ENCODE measurements at places on chromosomes 2 and 18. TPM values are rescaled to one million over a fixed set of nuclear protein-coding genes. Genes with fewer than 3 reads are reported as not detected.

GRCh38 chr18:61435064-61435652 lies 101.9 kb downstream of the CDH20 start:
- no peak for DNase-seq

GRCh38 chr2:70103531-70104061 lies 16.3 kb downstream of the PCBP1 start:
- peak; percentile 67 for DNase-seq

- no peak for DNase-seq
These were observed 60.4 kb upstream of the NABP1 start for GRCh38 chr2:191617575-191617974.

DNA sequence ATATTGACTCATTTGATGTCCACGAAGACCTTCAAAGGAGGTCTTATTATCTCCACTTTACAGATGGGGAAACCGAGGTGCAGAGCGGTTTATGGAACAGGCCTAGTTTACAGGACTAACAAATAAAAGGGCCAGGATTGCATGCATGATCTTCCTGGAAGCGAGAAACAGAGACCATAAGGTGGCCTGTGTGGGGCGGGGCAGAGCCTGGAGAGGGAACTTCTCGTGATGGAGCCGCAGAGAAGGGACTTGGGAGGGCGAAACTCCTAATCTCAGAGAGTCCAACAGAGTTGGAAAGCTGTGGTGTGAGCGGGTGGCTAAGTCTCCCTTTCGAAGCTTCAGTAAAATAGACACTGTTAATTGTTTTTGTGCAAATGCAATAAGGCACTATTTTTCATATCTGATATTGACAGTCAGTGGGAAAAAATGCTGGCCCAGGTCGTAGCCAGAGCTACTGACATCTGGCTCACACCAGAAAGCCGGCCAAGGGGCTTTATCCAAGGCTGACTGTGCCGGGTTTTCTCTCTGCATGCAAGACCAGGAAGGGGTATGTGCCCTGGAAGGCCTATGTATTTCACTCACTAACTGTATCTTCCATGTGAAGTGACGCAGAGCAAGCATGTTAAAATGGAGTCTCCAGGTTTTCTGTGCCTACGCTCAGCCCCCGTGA lies 4.5 kb downstream of the INPP5D start:
- DNase-seq: no peak

DNA sequence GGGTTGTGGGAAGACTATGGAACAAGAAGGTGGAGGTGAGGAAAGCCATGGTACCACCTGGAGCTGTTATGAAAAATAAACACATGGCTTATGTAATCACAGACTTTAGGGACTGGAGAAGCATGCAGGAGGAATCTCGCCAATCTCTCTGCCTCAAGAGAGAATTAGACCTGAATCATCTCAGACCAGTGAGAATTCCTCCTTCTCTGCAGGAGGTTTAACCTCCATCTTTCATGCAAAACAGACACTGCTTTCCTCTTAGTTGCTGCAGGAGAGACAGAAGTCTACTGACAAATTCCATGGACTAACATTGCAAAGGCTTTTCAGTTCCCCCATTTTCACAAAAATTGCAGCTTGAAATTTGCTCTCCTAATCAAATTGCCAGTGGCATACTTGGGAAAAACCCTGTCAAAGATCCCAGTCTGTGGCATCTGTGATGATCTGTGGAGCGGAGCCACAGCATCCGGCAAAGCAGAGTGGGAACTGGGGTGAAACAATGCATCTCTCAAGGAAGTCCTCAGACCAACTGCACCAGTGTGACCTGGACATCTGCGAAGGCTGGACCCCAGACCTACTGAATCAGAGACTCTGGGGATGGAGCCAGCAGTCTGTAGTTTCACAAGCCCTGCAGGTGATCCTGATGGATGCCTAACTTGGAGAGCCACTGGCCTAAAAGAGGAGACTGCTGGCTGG lies 28.6 kb upstream of the NCKAP5 start:
- no peak for DNase-seq

DNA sequence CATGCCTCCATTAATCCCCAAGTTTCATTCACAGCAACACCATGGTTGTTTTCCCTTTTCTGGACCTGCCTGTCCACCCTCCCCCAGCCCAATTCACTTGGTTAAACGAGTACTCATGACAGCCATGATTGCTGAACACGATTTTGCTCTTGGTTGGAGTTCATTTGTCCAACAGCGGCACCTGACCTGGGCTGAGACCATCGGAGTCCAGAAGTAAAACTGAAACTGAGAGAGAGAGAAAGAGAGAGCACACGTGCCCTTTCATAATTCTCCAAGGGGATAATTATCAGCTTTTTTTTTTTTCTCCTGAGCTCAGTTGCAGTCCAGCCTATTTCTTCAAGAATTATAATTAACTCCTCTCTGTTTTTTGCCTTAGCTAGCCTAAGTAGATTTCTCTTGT lies 13.7 kb upstream of the KIF5C start:
- no peak for DNase-seq

DNA sequence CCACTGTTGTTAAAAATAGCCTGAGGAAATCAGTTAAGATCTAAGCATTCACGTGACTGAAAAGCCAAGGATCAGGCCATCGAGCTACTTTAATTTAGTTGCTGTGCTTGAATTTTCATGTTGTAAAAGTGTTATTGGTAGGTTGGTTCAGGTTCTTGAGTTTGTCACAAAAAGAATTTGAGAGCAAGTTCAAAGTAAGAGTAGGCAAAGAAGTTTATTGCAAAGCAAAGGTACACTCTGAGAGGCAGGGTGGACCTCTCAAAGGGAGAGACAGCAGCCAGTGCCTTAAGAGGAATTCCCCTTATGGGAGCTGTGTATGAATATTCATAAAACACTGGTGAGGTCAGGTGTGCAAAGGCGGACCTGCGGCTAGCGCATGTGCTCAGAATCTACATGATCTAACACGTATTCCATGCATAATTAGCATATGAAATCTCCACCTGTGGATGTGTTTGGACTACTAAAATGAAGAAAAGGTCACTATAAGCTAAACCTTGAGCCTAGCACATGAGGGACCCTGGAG lies 236.5 kb downstream of the NDUFA10 start:
- no peak for DNase-seq

CRYGD gene
- total RNA-seq: not detected

FAM136A gene
- 22.4 TPM for total RNA-seq

RGPD3 gene
- 0.30 TPM for total RNA-seq
